Ecto neural progenitor cell (in vitro differentiated cells): ENCODE measurements at places on chromosomes 6 and 20.

DNA sequence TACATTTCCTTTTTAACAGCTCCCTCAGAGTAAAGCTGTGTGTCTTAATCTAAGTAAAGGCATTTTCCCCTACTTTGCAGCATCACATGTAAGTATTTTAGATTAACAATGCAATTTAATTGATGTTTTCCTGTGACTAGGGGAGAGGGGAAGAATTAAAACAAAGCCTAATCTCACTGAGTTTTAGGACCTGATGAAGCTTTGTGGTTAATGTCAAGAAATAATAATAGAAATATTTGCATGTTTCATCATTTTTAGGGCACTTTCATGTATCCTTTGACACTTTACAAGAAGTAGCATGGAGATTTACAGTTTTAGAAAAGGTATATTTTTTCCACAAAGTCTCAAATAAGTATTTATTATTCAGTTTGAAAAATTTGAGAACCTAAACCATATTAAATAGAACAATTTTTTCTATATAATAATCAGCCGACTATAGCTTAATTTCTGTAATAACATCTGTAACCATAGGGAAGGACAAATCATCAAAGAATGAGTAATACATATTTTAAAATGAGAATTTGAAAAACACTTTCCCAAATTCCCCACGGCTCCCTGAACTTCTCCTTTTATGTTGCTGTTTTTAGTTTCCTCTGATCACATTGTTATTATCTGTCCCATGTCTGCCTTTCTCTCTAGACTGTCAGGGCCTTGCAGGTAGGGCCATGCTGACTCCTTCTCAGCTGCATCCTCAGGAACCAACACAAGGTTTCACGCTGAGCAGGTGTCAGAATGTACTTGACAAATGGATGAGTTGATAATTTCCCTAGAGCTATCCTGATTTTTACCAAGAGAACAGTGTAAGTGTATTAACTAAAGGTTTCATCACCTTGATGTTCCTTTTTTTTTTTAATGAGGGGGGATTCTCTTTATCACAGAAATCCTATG, 338.1 kb downstream of the SYNE1 start:
- DNase-seq, result no peak

DNA sequence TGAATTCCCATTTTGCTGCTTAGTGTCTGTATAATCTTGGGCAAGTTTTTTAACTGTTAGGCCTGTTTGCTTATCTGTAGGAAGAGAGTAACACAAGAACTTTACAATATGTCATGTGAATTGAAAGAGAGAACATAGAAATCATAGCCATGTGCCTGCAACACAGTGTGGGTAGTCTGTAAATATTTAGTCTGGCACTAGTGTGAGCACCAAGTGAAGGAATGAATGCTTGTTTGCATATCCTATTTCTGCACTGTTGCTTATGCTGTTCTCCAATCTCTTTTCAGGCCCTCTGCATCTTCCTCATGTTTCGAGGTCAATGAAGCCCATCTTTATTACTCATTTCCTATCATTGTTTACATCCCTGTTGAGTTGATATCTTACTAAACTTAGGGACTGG, 49.2 kb downstream of the CBFA2T2 start:
- DNase-seq, result no peak

GRCh38 chr20:37291724-37292126, 2.3 kb downstream of the MANBAL start:
- no peak for DNase-seq

- DNase-seq, result no peak
Observed at GRCh38 chr6:139242457-139243240, 49.1 kb downstream of the TXLNB start.

DNA sequence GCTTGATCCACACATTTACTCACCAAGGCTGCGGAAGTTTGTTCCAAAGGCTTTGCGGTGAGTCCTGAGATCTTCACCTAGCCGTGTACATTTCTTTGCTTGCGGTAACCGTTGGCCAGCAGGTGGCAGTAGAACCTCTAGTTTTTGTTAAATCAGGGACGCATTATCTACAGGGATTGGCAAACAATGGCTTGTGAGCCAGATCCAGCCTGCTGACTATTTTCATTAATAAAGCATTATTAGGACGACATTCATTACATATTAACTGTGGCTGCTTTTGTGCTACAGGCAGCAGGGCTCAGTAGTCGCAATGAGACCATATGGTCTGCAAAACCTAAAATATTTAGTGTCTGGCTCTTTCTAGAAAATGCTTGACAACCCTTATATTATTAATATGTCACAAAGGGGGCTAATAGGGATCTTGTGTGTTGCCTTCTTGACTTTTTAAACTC, 174.1 kb downstream of the DOK5 start:
- peak; percentile 86 for DNase-seq

- no peak for DNase-seq
Observed at GRCh38 chr6:157558487-157559200, 177.7 kb downstream of the ZDHHC14 start.

GRCh38 chr6:54700158-54700557, 146.4 kb upstream of the FAM83B start:
- no peak for DNase-seq

DNA sequence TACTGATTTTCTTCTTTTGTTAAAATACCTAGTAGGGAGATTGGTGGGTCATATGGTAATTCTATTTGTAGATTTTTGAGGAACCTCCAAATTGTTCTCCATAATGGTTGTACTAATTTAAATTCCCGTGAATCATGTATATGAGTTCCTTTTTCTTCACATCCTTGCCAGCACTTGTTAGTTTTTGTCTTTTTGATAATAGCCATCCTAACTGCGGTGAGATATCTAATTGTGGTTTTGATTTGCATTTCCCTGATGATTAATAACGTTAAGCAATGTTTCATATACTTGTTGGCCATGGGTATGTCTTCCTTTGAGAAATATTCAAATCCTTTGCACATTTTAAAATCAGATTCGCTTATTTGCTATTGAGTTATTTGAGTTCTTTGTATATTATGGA, 110.9 kb downstream of the JAG1 start:
- DNase-seq, result no peak

DNA sequence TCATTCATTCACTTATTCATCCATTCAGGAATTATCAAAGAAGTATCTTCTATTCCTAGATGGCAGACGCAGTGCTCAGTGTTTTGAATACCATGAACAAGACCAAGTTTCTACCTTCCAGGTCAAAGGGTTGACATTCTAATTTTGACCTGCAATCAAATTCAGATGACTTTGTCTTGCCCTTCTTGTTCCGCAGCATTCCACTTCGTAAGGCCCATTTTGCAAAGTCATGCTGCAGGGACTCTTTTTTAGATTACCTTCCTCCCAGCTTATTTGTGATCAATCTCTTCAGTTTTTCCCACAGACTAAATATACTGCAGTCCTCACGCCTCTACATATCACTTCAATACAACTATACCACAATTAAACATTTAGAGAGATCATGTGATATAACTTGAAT, 7.1 kb upstream of the TAAR1 start:
- DNase-seq, result no peak

DNA sequence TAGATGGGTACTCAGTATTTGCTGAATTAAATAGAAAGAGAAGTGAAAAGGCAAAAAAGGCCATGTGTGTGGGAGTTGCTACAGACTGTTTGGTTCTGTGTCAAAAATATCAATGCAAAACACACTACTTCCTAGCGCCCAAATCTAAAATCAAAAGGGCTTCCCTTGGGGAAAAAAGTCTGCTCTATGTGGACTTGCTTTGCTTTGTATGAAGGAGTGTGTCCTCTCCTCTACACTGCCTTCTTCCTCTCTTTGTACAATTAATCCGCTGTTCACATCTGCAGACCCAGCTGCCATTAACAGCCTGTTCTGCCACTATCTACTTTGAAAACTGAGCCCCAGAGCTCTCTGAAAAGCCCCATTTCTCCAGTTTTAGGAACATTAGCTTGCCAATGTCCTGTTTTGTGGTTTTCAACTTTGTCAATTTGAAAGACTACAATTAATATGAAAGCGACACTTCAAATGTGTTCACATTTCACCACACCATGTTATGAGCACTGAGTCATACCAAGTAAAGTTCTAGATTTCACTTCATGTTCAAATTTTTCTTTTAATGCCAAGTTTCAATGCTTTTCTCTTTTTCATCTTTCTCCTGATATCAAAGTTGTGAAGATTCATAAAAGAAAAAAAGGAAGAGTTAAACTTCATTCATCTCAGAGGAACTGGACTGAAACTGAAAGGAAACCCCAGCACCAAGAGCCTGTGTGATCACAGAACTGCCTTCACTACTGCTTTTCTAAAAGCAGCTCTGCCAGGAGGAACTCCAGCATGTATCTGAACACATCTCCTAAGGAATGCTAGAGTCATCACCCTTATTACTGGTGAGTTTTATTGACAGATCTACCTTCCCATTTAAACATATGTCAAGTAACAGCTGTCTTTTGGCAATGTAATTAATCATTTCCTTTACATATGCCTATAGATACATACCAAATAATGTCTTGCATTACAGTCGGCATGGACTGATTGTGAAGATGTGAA, 102.6 kb downstream of the KIF13A start:
- no peak for DNase-seq

DNA sequence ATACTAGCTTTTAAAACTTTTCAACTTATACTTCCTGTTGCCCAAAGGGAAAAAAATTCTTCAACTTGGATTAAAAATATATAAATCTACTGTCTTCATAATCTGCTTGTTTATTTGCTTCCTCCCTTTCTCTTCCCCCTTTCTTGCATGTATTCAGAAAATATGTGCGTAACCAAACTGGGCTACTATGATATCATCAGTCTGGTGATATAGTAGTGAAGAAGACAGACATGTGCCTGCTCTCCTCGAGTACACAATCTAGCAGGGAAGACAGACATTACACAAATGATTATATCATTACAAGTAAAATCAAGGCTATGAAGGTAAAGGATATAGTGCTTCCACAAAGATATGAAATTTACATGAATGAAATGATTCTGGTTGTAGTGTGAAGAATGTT, 31.0 kb downstream of the IBTK start:
- DNase-seq, result no peak

GRCh38 chr20:52103335-52103912, 88.2 kb downstream of the ZFP64 start:
- DNase-seq, result peak; percentile 52

DNA sequence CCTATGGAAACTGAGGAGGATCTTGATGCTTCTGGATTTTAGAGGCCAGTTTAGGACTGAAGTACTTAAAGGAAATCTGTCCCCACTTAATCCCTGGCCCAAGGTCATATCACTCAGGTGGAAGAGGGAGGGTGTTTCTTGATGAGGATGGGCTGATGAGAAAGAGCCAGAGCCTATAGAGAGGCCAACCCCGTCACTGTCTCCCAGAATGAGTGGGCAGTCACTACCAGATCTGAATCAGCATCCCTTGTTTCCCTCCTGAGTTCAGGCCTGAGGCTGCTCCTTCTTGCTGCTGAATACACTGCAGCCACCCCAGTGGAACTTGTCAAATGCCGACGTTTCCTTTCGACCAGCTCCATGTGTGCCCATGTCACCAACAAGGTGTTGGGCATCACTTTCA, 14.8 kb downstream of the ARMC12 start:
- no peak for DNase-seq

- no peak for DNase-seq
Observed at GRCh38 chr20:62344782-62345181, 22.3 kb downstream of the LAMA5 start.

- DNase-seq, result no peak
Observed at GRCh38 chr6:71706523-71706922, 179.8 kb upstream of the RIMS1 start.

- DNase-seq, result no peak
Observed at GRCh38 chr6:145309842-145310535, 425.3 kb downstream of the EPM2A start.

DNA sequence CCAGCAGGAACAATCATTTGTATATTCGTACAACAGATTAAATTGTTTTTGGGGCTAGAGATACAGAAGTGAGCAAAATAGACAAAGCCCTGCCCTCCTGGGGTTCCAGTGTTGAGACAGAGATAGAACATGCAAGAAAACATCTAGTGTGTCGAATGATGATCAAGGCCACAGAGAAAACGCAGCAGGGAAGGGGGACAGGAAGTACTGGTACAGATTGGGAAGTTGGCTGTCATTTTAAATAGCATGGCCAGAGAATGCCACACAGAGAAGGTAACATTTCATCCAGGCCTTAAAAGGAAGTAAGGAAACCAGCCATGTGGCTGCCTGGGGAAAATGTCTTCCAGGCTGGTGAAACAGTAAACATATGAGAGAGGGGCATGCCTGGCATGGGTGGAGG, 202.6 kb upstream of the MYLIP start:
- DNase-seq, result no peak

GRCh38 chr6:22320750-22321149, 23.9 kb upstream of the PRL start:
- DNase-seq, result no peak

- no peak for DNase-seq
Observed at GRCh38 chr6:90559931-90560330, 26.9 kb downstream of the MAP3K7 start.

DNA sequence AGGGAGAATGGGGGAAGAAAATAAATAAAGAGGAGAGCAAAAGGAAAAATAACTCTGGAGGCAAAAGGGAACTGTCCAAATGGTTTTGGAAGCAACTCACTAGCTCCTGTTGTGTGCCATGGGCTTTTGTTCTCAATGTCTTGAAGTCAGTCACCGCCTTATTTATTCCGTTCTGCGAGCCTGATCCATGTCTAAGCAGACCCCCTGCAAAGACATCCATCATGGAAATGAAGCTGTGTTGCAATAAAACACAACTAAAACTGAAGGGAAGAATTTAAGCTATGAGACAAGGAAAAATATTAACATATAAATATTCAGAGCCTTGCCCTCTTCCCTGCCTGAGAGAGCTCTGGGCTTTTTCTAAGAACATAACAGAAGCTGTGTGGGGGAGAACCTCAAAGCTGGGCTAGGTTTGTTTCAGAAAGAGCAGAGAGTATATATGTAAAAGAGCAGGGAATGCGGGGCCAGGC, 373.2 kb upstream of the CNR1 start:
- DNase-seq, result no peak

GRCh38 chr20:61454053-61454452, 202.0 kb downstream of the CDH4 start:
- DNase-seq, result peak; percentile 39

GRCh38 chr6:166343150-166343487, 774 bp upstream of the SFT2D1 start:
- no peak for DNase-seq

DNA sequence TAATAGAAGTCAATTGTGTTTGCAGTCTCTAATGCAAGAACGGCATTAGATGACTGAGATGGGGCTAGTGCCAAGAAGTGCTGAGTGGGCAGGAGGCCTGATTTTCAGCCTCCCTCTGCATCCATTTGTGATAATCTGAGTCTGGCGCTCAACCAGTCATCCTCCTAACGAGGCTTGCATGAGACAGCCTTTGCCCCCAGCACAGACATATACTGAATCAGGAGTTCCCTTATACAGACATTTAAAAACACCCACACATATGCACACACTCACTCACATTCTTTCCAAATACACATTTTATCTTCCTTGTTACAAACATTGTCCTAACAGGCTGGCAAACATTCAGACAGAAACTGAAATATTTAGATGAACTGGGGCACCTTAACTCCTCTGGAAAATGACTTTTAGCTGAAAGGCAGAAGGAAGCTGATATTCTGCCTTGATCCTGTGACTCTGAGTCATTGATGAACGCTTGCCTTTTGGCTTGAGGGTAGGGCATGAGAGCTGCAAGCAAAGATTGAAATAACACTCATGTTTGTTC, 562.3 kb downstream of the DHX35 start:
- DNase-seq, result no peak

GRCh38 chr20:20373091-20373571, 5.2 kb downstream of the INSM1 start:
- no peak for DNase-seq
